ENCODE measurements at places on chromosomes 1 and 21.

DNA sequence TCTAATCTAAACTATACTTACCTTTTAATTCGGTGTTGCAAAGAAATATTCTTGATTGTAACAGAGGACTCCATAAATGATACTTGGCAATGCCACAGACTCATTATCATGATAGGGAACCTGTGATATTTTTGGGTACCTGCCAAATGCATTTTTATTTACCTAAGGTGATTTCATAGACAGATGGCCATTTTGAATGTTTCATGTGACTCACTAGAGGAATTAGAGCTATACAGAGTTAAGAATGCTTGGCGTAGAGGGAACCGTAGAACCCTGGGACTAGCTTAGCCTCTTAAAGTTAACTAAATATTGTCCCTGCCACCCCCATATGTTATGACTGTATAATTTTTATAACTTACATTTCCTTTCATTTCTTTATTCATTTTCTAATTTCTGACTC lies 136.1 kb downstream of the DISP1 start:
- peak; percentile 88 for DNase-seq

GRCh38 chr21:44331209-44331608 lies 8.0 kb downstream of the CFAP410 start:
- no peak for DNase-seq

GRCh38 chr1:43491061-43491460 lies 37.3 kb upstream of the HYI start:
- no peak for DNase-seq

DNA sequence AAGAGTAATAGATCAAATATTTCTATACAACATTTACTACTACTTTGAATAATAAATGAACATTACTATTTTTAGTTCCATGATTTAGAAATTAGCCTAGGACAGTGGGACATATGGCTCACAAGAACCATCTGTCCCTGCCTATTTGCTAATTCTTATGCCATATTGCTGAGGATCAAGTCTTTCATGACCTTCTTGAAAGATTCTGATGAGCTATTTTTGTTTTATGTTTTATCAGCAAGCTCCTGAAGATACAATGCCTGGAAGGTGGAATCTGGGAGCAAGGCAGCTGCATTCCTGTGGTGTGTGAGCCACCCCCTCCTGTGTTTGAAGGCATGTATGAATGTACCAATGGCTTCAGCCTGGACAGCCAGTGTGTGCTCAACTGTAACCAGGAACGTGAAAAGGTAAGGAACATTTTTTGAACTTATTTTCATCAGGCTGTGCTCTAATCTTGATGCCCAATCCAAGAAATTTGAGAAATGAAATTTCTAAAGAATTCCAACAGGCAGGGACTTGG lies 326.7 kb downstream of the PAPPA2 start:
- DNase-seq: peak; percentile 3

DNA sequence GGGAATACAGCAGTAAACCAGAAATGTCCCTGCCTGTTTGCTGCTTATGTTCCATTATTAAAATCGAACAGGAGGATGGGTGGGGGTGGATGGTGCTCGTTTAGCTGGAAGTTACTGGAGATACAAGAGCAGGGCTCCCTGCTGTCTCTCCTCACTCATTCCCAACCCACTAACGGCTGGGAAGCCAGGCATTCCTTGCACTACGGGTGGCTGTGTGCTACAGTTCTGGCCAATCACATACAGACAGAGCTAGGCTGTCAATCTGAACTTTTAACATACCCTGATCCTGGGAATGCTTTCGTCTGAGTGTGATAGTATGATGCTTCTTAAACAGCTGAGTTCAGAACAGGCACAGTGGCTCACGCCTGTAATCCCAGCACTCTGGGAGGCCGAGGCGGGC lies 7.0 kb downstream of the SIPA1L2 start:
- peak; percentile 55 for DNase-seq

DNA sequence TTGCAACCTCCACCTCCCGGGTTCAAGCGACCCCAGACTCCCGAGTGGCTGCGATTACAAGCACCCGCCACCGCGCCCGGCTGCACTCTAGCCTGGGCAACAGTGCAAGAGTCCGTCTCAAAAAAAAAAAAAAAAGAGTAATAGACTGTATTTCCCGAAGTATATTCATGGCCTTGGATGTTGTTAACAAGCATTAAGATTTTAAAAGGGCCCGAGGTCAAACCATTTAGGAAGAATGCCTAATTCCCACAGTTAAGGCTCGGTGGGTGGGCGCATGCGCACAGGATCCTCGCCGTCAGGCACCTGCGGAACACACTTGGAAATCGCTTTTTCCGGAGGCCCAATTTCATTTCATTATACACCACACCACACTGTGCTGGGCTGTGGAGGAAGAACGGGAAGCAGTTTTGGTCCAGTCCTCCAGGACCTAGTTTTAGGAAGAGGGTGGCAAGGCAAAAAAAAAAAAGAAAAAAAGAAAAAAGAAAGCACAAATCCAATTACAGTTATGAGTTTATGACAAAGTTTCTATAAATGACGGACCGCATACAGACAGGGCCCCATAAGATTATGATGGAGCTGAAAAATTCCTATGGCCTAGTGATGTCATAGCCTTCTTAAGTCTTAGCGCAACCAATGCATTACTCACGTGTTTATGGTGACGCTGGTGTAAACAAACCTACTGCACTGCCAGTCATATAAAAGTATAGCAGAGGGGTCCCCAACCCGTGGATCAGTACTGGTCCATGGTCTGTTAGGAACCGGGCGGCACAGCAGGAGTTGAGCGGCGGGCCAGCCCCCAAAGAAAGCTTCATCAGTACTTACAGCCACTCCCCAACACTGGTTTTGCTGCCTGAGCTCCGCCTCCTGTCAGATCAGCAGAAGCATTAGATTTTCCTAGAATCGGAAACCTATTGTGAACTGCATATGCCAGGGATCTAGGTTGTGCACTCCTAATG lies 38.2 kb downstream of the H3-3A start:
- no peak for DNase-seq

DNA sequence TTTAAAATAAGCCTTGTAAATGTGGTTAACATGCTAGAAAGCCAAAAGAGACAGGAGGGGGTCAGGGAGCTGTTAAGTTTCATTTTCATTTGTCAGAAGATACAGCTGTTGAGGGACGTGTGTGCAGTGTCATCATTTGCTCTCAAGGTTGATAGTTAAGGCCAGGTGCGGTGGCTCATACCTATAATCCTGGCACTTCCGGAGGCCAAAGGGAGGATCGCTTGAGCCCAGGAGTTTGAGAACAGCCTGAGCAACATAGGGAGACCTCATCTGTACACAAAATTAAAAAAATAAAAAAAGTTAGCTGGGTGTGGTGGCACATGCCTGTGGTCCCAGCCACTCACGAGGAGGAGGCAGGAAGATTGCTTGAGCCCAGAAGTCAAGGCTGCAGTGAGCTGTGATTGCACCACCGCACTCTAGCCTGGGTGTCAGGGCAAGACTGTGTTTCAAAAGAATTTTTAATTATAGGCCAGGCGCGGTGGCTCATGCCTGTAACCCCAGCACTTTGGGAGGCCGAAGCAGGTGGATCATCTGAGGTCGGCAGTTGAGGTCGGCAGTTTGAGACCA lies 22.7 kb downstream of the ZBTB8OS start:
- no peak for DNase-seq

- DNase-seq: no peak
These were observed 1.4 kb upstream of the GSTM4 start for GRCh38 chr1:109654519-109654918.

DNA sequence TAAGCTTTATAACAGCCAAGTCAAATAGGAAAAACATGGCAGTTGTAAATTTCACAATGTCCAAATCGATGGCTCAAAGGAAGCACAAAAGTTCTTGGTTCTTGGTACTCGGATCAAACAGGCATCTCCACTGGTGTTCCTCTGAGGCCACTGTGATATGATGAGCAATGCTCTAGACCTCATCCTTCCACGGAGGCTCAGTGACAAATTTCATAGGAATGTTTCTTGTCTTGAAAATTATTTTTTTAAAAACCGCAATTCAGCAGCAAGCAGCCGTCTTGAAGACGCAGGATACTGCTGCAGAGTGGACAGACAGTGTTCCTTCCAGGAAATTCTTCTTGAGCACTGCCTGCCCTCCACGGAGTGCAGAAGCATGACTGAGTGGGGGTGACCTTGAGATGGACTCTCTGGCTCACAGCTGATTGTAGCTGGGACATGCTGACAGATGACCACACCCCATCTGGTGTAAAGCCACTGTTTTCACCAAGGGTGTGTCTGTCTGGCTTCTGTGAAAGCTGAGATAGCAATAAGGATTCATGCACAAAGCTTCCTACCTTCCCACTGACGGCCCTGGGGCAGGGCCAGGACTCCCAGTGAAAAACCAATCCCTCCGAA lies 61.9 kb downstream of the TIAM1 start:
- no peak for DNase-seq

DNA sequence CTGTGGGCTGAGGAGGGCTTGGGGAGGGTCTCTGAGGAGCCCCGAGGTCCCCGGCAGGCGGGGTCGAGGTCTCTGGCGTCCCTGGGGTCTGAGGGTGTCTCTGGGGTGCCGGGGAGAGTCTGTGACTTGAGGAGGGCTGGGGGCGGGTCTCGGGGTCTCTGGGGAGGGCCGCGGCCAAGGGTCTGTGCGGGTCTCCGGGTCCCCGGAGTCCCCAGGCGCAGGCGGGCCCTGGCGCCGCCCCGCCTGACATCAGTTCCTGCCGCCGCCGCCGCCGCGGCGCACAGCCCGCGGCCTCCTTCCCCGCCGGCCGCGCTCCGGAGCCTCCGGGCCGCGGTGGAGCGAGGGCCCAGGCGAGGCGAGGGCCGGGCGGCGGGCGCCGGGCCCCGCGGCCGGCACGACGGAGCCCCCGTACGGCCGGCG lies at the start of gene PLEKHM2:
TSS of gene PLEKHM2 (plus strand) at position 279 of the 420 bp plus-strand sequence. CDS start 239 bp downstream, outside the sequence.
- DNase-seq: peak; percentile 16

GRCh38 chr21:28393279-28393678 lies 599.4 kb downstream of the LTN1 start:
- peak; percentile 87 for DNase-seq

- DNase-seq: peak; percentile 84
These were observed 1.3 kb upstream of the ZBTB7B start for GRCh38 chr1:155001425-155001674.

DNA sequence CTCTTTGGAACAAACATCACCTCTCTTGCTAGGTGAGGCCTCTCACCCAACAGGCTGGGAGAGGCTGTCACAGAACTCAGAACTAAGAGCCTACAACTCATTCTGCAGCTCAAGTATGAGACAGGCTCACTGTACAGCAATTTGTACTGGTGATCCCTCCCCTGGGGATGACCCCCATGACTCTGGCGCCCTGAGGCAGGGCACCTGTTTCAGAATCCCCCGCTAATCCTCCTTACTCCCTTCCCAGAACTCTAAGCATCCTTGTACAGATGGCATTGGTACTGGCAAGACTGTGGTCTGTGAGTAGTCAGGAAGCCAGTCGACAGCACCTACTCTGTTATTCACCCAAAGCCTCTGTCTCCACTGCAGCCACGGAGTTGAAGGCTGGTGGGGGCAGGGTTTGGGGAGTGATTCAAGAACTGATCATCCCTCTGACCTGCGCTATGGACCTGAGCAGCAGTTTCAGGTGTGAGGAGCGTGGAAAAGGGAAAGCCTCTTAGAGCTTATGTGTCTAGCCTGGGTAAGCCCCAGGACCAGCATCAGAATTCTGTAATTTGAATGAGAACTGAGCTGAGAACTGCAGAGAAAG lies 655.5 kb downstream of the KIF26B start:
- peak; percentile 58 for DNase-seq

GRCh38 chr21:17105932-17106331 lies 406.9 kb upstream of the CXADR start:
- no peak for DNase-seq

DNA sequence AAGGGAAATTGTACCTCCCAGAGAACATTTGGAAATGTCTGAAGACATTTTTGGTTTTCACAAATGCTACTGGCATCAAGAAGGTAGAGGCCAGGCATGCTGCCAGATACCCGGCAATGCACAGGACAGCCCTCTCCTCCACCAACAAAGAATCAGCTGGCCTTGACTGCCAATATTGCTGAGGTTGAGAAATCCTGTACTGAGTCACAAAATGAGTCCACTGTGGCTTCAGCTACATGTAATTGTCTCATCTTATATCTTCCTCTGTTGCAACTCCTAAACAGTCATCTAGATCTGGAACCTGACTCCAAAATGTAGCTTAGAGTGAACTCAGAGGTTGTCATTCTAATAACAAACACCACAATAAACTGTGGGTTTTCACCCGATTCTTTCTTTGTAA lies 327.5 kb upstream of the POGK start:
- DNase-seq: no peak

DNA sequence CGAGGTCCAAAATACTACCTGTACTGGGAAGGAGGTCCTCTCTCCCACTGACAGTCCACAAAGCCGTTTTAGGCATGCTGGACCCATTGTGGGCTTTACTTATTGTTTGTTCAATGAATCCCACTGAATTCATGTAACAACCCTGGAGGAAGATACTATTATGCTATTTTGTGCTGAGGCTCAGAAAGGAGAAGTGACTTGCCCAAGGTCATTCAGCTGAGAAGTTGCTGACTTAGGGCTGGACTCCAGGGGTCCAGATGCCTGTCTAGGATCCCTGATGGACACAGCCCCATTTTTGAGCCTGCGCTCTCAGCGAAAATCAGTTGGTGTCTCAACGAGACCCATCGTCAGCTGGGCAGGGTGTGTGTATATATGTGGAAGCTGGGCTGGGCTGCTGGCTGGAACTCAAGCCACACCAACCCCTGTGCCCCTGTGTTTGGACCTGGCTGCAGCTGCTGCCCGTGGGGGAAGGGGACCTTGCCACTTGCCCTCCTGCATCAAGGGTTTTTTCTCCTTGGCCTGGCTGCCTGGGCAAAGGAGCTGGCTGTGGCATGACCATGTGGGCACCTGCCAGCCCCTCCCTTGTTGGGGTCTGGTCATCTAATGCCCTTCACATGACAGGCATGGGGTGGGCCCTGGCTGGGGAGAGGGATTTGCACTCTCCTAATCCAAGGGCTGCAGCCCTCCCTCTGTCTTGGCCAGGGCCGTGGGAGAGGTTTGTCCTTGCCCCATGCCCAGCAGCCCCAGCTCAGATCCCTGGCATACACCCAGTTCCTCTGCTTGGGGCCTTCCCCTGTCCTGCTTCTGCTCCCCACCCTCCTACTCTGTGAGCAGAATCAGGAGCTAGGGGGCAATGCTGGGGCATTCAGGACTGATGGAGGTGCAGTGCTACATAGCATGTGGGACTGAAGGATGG lies 15.0 kb downstream of the KCNQ4 start:
- no peak for DNase-seq

- DNase-seq: no peak
These were observed 14.3 kb downstream of the ECHDC2 start for GRCh38 chr1:52907068-52907811.

DNA sequence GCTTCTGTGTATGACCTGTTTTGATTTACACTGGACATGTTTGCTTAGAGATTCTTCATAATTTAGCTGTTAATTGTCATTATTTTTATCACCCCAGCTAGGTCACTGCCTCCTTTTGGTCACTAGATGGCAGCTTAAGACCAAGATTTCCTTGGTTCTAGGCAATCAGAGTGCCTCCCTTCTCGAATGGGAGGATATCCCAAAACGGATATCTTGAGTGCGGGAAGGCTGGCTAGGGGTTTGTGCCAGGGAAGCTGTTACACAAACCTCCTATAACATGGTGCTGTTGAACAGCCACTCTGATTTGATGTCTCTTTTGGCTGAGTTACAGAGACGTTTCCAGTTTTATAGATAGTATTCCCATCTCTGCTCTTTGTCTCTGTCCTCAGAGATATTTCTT lies 283.5 kb downstream of the S1PR1 start:
- DNase-seq: peak; percentile 42
